Cortex of kidney (tissue), 1 donor: ENCODE measurements at places on chromosomes 6 and 20.

DNA sequence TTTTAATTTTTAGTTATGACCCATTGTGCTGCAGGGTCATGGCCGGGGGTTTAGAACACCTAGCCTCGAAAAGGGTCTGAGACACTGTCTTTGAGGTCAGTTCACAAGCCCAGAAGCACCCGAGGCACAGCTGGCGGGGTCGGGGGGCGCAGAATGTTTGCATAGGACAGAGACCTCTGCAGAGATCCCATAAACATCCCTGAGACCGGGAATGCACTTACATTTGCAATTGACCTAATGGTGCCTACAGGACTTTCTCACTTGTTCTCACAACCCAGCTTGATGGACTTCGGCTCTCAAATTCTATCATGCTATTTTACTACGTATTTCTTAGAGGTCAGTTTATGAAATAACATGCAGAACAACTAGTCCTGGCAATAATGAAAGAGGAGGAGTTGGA is 33.5 kb upstream of the FOXC1 start:
- DNase-seq, result no peak

GRCh38 chr6:33128318-33128717 is 52.5 kb downstream of the HLA-DPB1 start:
- no peak for DNase-seq

- DNase-seq, result no peak
Observed at GRCh38 chr6:40205801-40206200, 271.5 kb upstream of the MOCS1 start.

- no peak for DNase-seq
Observed at GRCh38 chr20:57114290-57115005, 152.0 kb downstream of the BMP7 start.

DNA sequence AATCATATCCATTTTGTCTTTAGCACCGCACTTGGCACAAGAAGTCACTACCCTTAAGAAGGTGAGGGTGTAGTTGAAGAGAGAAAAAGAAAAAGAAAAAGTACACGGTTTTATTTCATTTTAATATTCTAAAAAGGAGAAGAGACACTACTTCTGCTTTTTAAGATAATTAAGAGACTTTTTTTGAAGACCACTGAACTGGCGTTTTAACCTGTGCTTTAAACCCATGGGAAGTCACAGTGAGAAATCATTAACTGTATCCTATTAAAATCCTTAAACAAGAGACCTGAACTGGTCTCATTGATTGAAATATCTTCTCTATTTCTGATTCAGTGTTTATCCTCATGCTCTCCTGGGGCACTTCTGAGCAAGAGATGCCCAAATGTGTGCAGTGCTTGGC is 243.5 kb downstream of the TMEM242 start:
- DNase-seq, result no peak

- DNase-seq, result no peak
Observed at GRCh38 chr20:46062151-46062550, 27.6 kb downstream of the NCOA5 start.

- no peak for DNase-seq
Observed at GRCh38 chr6:108142240-108142639, 23.6 kb upstream of the NR2E1 start.

DNA sequence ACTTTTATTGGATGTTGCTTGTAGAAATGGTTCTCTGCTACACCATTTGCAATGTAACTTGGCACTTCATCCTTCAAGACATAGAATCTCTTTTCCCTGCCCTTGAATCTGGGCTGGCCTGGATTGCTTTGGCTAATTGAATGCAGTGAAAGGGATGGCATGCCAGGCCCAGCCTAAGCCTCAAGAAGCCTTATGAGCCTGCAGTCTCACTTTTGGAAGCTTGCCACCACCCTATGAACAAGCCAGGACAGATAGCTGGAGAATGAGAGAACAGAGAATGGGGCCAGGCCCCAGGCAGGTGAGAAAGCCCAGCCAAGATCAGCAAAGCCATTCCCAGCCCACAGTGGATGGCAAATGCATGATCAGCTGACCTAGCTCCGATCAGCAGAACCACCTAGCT is 350.7 kb upstream of the RNF24 start:
- DNase-seq, result no peak

- no peak for DNase-seq
Observed at GRCh38 chr20:47796971-47797370, 11.7 kb upstream of the SULF2 start.

GRCh38 chr6:43600595-43600994 is 24.6 kb downstream of the POLH start:
- no peak for DNase-seq

DNA sequence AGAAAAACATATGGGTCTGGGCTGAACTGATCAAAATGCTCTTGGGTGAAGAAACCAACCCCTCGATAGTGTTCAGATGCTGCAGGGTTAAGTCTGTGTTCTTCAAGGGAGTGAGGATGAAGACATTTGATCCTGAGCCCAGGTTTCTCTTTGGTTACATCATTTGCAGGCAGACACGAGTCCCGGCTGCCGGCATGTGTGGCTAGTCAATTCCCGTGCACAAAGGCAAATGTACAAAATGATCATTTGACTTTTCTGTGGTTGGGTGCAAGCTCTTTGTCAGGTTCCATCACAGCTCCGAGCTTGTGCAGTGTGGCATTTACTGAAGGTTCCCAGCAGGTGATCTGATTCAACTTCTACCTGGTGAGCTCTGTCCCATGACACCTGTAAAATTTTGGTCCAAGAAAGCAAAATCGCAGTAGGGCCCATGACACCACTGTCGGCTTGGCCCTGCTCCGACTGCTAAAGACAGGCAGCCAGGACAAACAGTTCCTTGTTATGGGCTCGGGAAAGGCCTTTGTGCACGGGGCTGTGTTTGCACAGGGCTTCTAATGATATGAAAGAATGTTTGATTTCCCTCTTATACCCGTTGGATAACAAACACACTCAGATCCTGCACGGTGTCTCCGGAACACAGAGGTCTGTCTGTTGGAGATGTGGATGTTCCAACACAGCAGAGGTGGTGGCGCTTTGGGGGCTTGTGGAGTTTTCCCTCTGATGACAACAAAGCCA is 46.9 kb downstream of the GJA10 start:
- DNase-seq, result no peak

DNA sequence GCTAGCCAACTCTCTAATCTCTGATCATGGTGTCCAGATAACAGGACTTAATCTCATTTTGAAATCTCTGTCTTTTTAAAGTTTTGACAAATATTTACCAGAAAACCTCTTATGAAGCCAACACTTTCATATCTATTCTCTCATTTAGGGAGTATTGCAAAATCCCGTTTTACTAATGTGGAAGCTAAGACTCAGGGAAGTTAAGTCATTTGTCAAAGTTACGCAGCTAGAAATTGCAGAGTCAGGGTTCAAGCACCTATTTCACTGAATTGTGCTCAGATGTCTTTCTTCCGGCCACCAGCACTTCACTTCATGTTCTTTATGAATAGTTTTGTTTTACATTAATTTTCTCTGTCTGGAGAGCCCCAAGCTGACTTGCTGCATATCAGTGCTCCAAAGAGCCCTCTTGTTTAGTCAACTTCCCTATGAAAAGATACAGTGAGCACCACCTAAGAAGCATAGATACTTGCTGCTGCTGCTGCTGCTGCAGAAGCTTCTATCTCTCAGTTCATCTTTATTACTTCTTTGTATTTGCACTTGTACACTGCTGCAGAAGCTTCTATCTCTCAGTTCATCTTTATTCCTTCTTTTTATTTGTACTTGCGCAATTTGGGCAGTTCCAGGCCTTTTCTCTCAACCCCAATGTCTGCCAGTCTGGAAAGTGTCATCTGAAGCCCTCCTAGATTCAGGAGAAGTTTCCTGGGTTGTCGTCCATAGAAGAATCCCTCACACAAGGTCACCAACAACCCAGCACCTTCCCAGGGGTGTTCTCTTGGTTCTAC is 329.7 kb downstream of the MAFB start:
- DNase-seq, result no peak

DNA sequence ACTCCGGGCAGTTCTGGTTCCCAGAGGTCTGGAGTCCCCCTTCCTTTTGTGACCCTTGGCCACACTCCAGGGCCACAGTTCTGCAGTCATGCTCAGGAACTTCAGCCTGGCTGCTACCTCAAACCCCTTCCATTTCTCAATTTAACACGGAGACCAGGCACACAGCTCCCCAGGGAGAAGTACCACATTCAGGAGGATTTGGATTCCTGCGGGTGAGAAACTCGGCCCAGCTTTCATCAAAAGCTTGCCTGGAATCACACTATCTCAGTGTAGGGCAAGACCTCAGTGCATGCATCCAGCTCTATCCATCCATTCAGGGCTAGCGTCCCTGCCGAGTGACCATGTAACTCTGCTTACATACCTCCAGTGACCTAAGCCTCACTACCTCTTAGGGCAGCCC is 16.8 kb upstream of the IP6K3 start:
- DNase-seq, result no peak

- no peak for DNase-seq
Observed at GRCh38 chr6:74597840-74598239, 608.0 kb downstream of the COL12A1 start.

- no peak for DNase-seq
Observed at GRCh38 chr6:73612611-73613010, 41.2 kb downstream of the SLC17A5 start.

DNA sequence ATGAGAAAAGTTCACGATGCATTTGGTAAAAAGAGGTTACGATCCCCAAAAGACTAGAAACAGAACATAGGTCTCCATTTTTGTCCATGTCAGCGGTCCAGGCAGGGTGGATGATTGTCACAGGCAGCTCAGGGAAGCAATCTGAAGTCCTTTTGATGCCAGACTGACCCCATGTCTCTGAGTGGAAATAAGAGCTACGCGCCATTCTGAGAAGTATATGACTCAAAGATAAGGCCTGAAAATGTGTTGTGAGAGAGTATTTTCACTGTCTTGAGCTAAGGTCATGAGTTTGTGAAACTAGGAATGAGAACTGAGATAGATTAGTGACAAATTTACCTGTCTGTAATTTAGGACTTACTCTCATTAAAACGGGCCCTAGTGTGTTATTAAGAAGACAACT is 69.5 kb downstream of the LYRM4 start:
- DNase-seq, result no peak

DNA sequence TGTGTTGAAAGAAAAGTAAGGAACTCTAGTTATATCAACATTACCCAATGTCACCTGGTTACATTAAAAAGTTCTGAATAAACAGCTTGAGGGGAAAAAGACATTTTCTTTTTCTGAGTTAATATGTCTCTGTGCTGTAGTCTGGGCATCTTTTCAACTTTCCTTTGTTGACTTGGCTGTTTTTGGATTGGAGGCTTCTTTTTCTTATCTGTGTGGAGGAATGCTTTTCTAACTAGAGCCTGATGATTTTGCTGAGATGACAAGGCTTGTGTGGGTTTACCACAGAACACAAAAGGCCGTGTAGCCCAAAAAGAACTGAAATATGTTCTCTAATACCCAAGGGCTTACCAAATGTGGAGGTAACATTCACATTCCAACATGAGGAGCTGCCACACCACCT is 161.8 kb downstream of the KCNQ5 start:
- no peak for DNase-seq

DNA sequence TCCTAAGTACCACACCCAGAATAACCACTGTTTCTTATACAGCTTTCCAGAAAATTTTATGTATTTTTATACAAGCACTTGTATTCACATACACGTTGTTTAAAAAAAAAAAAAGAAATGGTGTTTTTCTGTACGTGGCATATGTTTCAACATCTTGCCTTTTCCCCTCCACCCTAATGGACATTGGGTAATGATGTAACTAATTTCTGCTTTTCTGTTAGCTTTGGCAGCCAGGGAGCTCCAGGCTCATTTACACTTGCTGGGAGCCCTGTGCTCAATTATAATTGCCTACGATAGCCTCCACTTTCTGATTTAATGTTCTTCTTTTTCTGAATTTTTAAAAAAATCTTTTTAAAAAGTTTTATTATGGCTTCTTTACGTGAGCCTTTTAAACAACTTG is 352.4 kb downstream of the UTRN start:
- no peak for DNase-seq

GRCh38 chr6:130216620-130217019 is 6.1 kb downstream of the SAMD3 start:
- no peak for DNase-seq

- DNase-seq, result no peak
Observed at GRCh38 chr6:1267790-1268762, 43.8 kb upstream of the FOXQ1 start.

GRCh38 chr20:25077610-25078169 is 4.3 kb downstream of the VSX1 start:
- no peak for DNase-seq

- DNase-seq, result no peak
Observed at GRCh38 chr6:161246725-161247124, 27.1 kb downstream of the AGPAT4 start.

GRCh38 chr6:142112451-142113061 is 20.2 kb upstream of the GJE1 start:
- no peak for DNase-seq

GRCh38 chr6:46781478-46782378 is 11.5 kb upstream of the MEP1A start:
- DNase-seq, result no peak

GRCh38 chr6:71473926-71474325 is 185.3 kb downstream of the OGFRL1 start:
- DNase-seq, result no peak

- DNase-seq, result no peak
Observed at GRCh38 chr6:79240509-79240908, 6.0 kb upstream of the HMGN3 start.

DNA sequence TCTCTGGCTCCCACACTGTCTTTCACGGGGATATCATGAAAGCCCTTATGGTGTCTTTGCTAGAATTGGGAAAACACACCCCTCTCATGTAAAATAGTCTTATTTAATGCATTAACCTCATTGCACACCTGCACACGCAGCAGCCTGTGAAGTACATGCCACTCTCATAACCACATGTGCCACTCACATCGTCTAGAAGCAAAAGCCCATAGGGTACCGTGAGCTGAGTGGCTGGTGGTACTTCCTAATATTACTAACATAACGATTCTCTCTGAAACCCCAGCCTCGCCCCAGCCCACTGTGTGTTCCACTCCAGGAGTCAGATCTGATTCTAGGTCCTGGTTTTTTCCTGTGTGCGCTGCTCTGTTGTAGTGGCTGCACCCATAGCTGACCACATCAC is 9.5 kb upstream of the TMEM242 start:
- DNase-seq, result no peak

DNA sequence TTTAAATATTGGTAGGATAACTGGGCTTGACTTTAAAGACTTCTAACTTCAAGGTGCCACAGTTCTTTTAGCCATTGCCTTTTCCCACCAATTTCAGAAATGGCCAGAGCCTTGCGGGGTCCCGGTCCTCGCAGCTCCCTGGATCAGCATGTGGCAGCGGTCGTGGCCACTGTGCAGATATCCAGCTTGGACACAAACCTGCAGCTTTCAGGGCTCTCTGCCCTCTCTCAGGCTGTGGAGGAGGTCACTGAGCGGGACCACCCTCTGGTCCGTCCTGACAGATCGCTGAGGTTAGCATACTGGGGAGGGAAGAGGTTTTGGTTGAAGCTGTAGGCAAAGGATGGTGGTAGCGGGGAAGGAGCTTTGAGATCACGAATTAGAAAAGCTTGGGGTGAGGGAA is 6.4 kb downstream of the CUL9 start:
- no peak for DNase-seq

GRCh38 chr6:42239736-42240375 is 22.2 kb upstream of the MRPS10 start:
- DNase-seq, result no peak

GRCh38 chr20:48743807-48744206 is 84.0 kb downstream of the PREX1 start:
- no peak for DNase-seq

GRCh38 chr6:125834348-125834747 is 43.6 kb downstream of the NCOA7 start:
- DNase-seq, result no peak
